ENCODE measurements at places on chromosomes 6 and 20. TPM values are rescaled to one million over a fixed set of nuclear protein-coding genes. Genes with fewer than 3 reads are reported as not detected.

- no peak for DNase-seq
Measured at GRCh38 chr6:55445648-55446204, 118.5 kb downstream of the GFRAL start.

GRCh38 chr6:44646355-44646754 is 258.8 kb downstream of the CDC5L start:
- DNase-seq: no peak

DNA sequence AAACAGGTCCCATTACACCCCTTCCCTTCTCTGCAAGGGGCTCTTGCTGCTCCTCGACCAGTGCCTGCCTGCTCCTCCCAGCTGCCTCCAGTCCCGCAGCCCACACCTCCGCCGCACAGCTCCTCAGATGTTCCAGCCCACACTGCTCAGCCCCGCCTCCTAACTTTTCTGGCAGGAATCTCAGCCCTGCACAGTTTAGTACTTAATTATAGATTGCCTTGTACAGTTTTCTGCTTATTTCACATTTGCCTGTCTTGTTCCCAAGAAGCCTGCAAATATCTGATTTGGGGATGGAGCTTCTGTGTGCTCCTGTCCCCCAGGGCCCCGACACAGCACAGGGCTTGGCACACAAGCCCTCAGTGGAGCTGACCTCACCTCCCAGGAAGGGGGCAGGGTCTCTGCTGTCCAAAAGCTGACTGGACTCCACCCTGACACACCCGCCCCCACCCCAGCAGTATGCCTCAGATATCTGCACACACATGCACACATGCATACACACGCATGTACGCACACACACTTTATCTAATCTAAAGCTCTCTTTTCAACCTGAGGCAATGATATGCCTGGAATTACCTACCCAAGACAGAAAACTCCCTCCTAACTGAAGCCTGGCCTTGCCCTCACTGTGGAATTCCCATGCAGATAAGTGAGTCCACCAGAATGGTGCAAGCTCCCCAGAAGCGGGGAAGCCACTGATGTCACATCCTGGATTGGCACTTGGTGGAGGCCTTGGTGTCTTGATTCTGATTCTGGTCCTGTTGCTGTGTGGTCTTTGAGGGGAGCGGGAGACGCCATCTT is 1.2 kb upstream of the PNPLA1 start:
- DNase-seq: peak; percentile 61

SEC23B gene
- 33.1 TPM for total RNA-seq

CRNKL1 gene
- total RNA-seq: 27.8 TPM

DNA sequence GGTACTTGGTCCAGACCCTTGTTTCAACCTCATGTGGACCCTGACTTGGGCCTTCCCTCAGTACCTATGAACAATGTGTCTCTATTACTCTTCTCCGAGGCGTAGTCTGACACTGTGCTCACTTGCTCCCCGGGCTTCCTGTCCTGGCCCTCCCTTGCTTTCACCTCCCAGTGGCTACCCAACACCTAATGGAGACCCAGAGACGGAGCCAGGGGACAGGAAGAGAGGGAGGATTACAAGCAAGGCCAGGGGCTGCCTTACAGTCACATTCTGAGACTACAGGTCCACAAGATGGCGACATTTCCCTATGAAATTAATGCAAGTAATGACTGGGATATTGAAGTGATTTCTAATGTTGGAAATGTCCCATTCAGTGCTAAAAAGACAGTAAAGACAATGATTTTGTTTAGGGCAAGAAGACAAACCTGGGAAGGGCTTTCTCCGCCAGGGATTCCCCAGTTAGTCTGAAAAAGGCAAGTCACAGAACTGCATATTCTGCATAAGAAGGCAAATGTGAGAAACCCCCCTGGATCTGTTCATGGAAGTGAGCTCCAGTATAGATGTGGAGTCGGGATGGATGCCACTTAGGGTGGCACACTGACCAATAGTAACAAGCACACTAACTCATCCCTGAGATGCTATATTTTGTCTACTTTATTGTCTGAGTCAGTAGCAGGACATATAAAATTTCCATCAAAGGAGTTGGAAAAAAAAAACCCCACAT is 44.0 kb upstream of the ZBTB24 start:
- no peak for DNase-seq

DNA sequence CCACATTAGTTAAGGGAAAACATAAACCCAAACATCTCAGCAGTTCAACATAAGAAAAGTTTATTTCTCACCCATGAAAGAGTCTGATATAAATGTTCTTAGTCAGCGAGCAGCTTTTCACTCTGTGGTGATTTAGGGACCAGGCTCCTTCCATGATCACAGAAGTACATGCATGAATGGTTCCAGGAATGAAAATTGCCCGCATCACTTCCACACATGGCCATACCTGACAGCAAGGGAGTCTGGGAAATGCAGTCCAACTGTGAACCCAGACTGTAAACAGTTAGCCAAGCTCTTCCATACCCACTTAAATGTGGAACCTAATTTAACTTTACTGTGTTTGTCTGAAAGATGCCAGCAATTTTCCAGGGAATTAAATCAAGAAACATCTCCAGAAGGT is 353.9 kb downstream of the HACE1 start:
- no peak for DNase-seq

DNA sequence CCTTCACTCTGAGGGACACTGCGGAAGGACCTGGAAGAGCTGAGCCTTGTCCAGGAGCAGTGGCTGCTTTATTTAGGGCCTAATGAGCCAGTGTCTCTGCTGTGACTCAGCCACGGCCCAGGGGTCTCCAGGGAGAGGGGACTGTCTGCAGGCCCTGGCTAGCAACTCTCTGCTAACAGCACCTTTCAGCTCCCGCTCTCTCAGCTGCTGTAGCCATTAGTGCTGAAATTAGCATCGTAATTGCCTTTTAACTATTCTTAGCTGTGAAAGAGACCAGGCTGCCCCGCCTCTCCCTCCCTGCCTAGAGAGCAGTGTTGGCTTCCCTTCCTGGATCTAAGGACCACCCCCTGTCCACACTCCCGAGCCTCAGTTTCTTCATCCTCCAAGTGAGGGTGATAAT is 53.1 kb upstream of the SLC32A1 start:
- DNase-seq: no peak

- DNase-seq: no peak
Measured at GRCh38 chr6:43284991-43285781, 12.9 kb upstream of the SLC22A7 start.

RIN2 gene
- 63.1 TPM for total RNA-seq

PACSIN1 gene
- 3.6 TPM for total RNA-seq

DNA sequence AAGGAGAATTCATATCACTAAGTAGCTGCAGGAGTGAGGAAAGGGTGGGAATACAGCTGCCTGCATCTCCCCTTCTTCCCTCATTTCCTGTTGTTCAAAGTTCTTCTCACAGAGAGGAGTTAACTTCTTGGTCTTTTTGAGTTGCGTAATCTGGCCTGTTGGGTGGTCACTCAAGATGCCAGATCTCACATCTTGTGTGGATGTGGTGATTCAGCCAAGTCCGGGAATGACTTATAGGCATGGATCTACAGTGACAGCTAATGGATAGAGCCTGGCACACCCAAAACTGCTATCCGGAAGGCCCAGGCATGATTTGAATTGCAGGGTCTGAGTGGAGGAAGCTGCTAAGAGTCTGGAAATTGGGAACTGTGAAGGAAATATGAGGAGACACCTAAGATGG is 100.2 kb upstream of the SLC35B3 start:
- DNase-seq: no peak

DNA sequence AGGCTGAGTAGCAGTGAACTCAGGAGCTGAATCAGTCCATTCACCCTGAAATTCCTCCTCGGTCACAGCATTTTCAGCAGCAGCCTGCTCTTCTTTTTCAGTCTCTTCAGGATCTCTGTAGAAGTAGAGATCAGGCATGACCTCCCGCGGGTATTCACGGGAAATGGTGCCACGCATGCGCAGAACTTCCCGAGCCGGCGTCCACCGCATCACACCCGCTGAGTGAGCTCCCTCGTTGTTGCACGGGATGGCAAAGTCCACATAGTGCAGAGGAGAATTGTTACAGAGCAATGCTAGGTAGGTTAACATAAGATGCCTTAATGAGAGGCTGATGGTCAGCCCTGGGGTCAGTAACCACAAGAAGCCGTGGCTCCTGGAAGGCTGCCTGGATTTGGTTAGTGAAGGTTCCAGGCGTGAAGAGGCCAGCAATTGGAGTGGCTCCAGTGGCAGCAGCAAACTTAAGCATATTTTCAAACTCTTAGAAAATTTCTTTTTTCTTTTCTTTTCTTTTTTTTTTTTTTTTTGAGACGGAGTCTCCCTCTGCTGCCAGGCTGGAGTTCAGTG is 113.5 kb upstream of the HDAC2 start:
- DNase-seq: no peak

GRCh38 chr6:63816982-63817436 is 181.4 kb downstream of the PHF3 start:
- DNase-seq: no peak

DNA sequence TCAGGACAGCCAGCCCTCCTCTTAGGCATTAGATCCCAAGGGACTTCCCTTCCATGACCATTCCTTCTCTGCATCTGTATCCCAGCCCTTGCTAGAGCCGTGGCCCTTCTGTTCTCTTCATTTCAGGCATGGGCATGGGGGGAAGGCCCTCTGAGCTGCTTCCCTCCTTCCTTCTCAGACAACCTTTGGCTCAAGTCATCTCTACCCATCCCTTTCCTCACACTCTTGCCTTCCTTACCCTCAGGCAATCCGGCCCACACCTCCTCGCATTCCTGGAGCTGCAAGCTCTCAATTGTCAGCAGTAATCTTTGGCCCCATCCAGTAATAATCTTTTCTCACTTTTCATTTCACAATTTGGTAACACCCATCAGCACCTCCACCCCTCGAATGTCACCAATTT is 426.9 kb upstream of the JARID2 start:
- no peak for DNase-seq

- no peak for DNase-seq
Measured at GRCh38 chr6:27156874-27157458, 90.5 kb upstream of the PRSS16 start.

DNA sequence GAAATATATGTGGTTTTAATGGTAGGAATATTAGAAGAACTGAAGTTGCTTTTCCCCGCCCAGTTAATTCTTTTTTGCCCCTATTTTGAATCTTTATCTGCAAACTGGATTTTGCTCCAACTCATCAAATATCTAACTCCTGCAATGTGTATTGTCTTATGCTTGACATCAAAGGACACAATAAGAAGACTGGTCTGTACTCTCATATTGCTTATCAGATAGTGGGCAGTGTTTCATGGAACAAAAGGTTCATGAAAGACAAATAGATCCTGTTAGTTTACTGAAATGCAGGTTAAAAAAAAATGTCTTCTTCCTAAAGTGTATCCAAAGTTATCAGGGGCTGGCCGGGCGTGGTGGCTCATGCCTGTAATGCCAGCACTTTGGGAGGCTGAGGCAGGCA is 27.7 kb upstream of the GTF3C6 start:
- DNase-seq: no peak

- DNase-seq: no peak
Measured at GRCh38 chr20:24953621-24954133, 4.6 kb downstream of the CST7 start.

ZSCAN12 gene
- 13.9 TPM for total RNA-seq

DNA sequence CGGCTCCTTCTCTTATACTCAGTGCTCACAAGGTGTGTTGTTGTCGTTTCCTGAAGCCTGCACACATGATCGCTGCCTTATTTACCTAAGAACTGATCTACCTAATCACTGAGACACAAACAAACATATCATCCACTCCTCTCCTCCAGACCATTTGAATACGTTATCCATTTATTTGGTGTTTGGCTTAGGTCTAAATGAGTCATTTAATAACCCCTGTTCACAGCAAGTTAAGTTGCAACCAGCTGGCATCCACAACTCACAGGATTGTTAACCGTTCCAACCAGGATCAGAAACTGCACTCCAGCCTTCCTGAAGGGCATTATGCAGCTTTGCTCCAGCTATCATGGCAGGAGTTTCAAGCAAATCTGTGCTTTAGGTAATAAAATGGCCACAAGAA is 511.1 kb upstream of the MAP3K7 start:
- no peak for DNase-seq

NKX2-2 gene
- total RNA-seq: not detected

DNA sequence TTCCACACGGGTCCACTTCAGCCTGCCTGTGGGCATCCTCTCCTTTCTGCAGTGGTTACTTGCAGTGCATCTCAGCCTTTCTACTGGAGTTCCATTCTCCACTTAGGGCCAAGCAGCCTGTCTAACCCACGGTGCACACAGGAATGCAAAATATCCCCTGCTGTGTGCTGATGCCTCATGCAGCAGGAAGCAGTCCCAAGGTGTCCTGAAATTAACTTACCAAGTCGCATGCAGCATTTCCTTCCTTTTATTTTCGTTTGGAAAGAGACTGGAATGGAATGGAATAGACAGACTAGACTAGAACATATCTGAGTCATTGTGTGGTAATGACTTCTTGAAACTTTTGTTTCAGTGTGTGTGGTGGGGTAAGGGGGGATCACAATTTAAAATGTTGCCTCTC is 25.9 kb upstream of the FOXQ1 start:
- DNase-seq: no peak

CNKSR3 gene
- 13.4 TPM for total RNA-seq

KCNK5 gene
- 2.9 TPM for total RNA-seq

DNA sequence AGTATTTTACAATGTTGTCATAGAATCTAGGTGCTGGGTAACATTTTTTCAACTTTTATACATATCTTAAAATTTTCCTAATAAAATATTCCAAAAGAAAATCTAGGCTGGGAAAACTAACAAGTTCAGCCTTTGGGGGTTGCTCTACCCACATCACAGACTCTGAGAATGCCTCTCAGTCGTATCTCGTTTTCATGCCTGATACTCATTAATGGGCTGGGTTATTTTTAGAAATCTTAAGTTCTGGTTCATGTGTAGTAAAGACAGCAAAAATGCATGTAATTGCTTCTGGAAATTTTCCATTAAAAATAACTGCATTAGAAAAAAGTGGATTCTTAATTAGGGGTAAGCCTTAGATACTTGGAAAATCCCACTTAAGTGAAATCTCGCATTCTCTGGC is 149.3 kb downstream of the SLC24A3 start:
- DNase-seq: no peak

DNA sequence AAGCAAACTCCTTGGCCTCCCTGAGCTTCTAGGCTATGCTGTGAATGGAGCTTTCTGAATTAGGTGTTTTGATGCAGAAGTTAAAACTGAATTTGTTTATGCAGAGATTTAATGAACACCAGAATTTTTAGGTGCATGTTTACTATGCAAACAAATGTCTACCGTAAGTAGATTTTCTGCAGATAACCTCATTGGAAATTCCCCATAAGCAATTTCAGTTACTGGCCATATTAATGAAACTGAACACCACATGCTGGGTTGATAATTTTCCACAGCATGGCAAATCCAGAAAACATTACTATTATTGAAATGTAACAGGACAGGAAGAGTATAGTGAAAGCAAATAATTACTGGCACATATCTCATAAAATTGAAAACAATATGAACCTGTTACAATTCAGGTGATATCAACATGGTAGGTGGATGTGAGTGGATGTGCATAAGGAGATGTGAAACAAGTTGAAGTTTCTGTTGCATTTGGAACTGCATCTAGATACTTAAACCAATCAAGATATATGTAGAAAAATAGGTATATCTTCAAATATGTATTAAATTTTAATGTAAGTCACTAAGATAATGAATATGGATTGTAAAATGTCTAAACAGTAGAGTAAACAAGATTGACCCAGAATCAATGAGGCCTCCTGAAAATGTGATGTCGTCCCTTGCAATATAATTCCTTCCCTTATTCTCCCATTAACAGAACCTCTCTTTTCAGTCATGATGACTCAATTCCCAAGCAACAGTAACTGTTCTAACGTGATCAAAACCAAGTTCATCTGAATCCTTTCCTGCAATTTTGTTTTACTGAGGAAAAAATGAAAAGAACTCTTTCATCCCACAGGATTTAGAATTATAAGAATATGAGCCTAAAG is 11.0 kb downstream of the PTCHD4 start:
- DNase-seq: no peak

GRCh38 chr20:33299111-33299603 is 16.1 kb downstream of the BPIFB1 start:
- peak; percentile 58 for DNase-seq

Measured in mesothelial cell of epicardium (in vitro differentiated cells).